ENCODE measurements at places on chromosomes 12 and 14.

GRCh38 chr12:106978035-106978800 lies 8.7 kb downstream of the MTERF2 start:
- no peak for DNase-seq

GRCh38 chr12:55820679-55821078 lies 2.8 kb downstream of the ORMDL2 start:
- DNase-seq = no peak

DNA sequence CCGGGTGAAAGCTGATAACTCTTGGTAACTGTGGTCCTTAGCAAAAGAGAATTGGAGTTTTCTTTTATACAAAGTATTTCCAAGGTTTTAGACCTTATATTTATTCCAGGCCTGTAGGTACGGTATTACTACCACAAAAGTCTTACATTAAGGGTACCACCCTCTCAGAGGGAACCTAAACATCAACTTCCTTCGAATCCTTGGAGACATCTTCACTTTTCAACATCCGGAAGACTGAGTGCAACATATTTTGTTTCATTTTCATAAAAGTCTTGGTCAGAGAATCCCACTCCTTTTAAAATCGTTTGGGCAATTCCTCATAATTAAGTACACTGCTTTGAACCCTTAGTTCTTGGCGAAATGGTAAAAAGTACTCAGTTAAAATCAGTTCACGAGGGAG lies 1.2 kb downstream of the CNOT2 start:
- no peak for DNase-seq

GRCh38 chr12:58481811-58482210 lies 438.5 kb downstream of the LRIG3 start:
- no peak for DNase-seq

DNA sequence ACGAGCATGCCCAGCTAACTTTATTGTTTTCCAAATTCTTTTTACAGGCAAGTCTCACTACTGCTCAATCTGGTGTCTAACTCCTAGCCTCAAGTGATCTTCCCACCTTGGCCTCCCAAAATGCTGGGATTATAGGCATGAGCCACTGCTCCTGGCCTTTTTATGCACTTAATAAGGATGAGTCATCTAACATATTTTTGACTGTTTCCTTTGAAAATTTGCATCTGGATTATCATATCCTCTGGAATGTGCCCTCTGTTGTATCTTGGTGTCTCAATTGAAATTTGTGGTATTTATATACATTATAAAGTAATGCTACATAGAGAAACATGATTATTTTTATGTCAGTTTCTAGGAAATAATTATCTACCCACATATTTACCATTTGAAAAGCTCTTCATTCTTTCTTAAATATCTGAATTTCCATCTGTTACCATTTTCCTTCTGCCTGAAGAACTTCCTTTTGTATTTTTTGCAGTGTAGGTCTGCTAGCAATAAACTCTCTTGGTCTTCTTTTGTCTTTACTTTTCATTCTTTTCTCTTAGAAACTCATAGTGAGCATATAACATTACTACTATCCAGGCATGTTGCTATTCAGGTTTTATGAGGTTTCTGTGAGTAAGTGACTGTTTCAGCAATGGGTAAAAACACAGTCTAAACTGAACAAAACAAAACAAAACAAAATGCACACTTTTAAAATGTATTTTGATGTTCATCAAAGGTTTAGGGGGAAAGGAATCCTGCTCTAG lies 52.8 kb upstream of the CNOT2 start:
- no peak for DNase-seq

GRCh38 chr14:89493877-89494634 lies 77.0 kb upstream of the FOXN3 start:
- DNase-seq = no peak

- DNase-seq = no peak
These were observed 20.8 kb upstream of the SAV1 start for GRCh38 chr14:50688875-50689274.

- DNase-seq = no peak
These were observed 8.2 kb downstream of the PDE6H start for GRCh38 chr12:14981049-14981448.

DNA sequence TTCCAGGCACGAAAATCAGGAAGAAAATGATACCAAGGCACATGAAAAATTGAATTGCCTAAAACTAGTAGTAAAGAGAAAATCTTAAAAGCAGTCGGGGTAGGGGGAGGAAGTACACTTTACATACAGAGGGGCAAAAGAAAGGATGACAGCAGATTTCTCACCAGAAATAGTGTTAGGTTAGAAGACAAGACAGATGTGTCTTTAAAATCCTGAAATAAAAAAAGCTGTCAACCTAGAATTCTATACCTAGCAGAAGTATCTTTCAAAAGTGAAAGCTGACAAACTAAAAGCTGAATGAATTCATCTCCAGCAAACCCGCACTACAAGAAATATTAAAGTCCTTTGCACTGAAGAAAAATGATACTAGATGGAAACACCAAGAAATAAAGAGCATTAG lies 280.4 kb downstream of the FOXN3 start:
- DNase-seq = no peak

DNA sequence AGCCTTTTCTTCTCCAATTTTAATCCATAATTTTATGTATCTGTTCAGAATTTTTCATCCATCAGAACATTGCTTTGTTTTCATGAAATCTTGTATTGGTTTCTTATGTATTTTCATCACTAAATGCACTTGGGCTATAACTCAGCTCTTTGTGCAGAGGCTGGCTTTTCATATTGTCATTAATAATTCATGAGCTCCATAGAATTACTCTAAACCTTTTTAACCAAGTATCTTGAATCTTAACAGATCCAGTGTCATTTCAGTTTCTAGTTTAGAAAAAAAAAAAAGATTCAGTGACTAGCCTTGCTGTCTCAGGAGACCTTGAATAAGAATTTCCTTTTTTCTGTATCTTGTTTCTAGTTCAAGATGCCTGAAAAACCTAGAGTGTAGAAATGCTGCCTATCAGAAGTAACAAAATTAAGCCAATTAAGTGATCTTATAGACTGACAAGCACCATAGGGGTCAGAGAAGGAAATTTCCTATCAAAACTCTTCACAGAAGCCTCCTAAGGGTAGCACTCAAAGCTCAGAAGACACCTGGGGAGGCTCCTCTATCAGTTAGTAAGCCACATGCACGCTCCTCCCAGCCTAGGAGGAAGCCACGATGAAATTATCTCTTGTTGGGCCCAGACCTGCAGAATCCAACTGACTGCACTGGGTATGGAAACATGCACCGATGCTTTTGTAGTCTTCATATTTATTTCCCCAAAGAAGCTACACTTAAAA lies 163.4 kb downstream of the KICS2 start:
- DNase-seq = no peak

- no peak for DNase-seq
These were observed 11.7 kb downstream of the KDM2B start for GRCh38 chr12:121568971-121569751.

GRCh38 chr12:2292560-2292959 lies 239.8 kb downstream of the CACNA1C start:
- DNase-seq = no peak

- no peak for DNase-seq
These were observed 106.4 kb upstream of the C14orf180 start for GRCh38 chr14:104473244-104473565.

DNA sequence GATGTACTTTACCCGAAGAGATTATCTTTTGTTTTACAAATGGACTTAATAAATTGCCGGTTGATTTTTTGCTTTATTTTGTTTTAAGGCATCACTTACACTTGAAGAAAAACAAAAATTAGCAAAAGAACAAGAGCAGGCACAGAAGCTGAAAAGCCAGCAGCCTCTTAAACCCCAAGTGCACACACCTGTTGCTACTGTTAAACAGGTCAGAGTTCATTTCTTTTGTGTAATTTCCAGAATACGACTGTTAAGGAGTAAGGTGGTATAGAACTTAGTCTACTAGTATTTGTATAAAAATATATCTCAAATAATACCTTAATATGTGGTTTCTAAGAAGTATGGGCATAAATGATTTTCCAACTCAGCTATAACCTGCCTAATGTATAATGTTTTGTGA lies 19.6 kb upstream of the SLC17A8 start:
- DNase-seq = no peak

- no peak for DNase-seq
These were observed 11.1 kb upstream of the KRT7 start for GRCh38 chr12:52221912-52222457.

- no peak for DNase-seq
These were observed 62.1 kb upstream of the PLEKHG7 start for GRCh38 chr12:92640691-92641090.
